ENCODE measurements at places on chromosomes 2 and 18.

- no peak for DNase-seq
Measured at GRCh38 chr2:871175-871727, 79.4 kb upstream of the SNTG2 start.

DNA sequence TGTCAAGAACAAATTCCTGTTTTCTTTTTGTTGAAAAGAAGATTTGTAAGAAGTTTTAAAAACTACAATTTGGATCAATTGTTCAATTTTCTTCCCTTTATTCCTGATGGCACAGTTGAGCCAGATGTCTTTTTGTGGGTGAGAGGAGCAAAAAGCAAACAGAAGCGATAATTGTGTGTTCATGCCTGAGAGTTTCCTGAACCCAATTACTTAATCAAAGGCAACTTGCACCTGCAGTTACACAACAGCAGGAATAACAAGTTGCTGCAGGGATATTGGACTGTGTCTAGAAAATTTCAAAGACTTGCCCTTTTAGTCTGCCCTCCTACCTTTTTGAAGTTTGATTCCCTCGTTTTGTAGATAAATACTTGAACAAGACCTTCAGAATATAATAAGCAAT lies 383.6 kb downstream of the DSEL start:
- DNase-seq, result no peak

DNA sequence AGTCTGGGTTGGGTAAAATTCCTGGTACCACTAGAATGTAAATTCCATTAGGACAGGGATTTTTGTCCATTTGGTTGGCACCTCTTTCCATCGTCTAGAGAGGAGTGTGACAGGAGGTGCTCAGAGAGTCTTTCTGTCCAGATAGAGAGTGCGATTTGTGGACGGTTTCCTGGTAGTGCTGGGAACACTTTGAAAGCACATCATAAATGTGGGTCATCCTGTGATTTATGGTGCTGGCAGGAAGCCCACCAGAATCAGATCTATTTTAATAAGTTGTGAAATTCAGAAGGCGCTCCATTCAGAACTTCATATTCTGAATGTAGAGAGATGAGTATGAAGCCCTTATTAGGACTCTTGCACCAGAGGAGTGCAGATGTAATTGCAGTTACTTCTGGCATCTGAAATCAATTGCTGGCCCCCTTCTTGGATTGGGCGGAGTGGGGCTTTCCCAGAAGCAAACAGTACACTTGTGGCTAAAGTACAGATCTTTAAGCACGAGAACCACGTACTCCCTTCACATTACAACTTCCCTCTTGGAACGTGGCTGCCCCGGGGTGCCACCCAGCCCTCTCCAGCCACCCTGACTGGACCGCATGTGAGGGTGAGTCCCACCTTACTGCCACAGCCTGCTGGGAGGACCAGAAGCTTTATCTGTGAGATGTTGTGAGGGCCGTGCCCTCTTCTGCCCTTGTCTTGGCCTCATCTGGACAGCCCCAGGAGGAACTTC lies 243.2 kb downstream of the MYO3B start:
- DNase-seq, result no peak

GRCh38 chr2:137161250-137161649 lies 395.9 kb downstream of the THSD7B start:
- DNase-seq, result no peak

GRCh38 chr2:43136876-43137275 lies 89.5 kb downstream of the ZFP36L2 start:
- peak; percentile 73 for DNase-seq

All from CD4-positive, alpha-beta T cell (primary cell).